ENCODE measurements at places on chromosomes 2 and 18.
A peak's percentile ranks its signal among the peaks of the same experiment; 100 is the strongest.

DNA sequence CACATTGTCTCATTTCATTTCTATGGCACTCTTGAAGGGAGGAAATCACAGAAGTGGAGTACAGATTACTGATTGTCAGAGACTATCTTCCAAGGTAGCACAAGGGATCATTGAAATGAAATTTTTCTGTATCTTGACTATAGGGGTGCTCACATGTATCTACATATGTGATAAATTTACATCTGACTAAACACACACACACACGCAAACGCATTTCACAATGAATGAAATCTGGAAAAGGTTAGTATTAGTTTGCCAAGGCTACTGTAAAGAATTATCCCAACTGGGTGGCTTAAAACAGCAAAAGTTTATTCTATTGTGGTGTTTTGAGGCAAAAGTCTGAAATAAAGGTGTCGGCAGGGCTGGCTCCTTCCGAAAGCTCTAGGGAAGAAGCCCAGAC is 144.6 kb downstream of the SH3BP4 start:
- DNase-seq = no peak

GRCh38 chr2:178450774-178451525 is at the start of the genes PJVK and PRKRA:
Gene PJVK, plus strand, starts transcription at chr2:178451378. Its CDS starts 2,032 bp downstream, at chr2:178453410.
Gene PRKRA, minus strand, starts transcription at chr2:178451175. Its CDS starts 145 bp downstream, at chr2:178451030.
- DNase-seq = peak; percentile 95

DNA sequence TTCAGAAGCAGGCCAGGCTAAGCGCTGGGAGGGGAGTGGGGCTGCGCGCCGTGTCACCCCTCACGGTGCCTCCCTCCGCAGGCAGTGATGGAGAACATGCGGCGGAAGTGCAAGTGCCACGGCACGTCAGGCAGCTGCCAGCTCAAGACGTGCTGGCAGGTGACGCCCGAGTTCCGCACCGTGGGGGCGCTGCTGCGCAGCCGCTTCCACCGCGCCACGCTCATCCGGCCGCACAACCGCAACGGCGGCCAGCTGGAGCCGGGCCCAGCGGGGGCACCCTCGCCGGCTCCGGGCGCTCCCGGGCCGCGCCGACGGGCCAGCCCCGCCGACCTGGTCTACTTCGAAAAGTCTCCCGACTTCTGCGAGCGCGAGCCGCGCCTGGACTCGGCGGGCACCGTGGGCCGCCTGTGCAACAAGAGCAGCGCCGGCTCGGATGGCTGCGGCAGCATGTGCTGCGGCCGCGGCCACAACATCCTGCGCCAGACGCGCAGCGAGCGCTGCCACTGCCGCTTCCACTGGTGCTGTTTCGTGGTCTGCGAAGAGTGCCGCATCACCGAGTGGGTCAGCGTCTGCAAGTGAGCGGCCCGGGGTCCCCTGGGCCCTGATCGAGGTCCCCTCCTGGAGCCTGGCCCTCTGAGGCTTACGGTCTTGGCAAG is 12.2 kb downstream of the WNT10A start:
- DNase-seq = no peak

DNA sequence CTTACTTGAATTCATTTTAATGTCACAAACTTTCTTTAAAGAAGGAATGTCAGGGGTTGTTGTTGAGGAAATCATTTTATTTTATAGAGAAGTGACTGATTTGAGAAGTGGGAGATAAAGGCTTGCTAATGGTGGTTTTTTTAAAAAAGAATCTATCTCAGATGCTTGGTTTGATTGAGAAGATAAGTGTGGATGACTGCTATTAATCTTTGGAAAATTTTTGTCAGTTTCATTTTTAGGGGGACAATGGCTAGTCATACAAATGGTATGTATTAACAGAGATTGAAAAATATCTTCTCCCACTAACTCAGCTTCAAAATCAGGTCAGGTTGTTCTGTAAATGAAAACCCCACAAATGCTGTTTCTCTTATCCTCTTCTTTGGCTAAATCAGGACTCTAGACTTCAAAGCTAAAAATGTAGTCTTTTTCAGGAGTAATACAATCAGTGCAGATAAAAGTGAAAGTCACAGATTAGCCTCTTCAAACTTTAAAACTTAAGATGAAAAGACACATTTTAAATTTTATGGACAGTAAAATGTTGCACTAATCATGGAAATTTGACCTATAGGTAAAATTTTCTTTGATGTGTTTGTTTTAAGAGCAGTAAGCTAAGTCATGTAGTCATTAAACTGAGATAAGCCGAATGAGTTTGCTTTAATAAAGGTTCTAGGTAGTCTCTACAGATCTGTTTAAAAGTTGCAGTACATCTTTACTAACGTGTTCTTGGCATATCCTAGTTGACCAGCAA is 674.2 kb upstream of the VRK2 start:
- no peak for DNase-seq

Data from left renal pelvis (tissue), 4 donors.